Left ventricle myocardium inferior (tissue), 1 donor: ENCODE measurements at places on chromosomes 11 and 22. TPM values are rescaled to one million over a fixed set of nuclear protein-coding genes. Genes with fewer than 3 reads are reported as not detected.

DNA sequence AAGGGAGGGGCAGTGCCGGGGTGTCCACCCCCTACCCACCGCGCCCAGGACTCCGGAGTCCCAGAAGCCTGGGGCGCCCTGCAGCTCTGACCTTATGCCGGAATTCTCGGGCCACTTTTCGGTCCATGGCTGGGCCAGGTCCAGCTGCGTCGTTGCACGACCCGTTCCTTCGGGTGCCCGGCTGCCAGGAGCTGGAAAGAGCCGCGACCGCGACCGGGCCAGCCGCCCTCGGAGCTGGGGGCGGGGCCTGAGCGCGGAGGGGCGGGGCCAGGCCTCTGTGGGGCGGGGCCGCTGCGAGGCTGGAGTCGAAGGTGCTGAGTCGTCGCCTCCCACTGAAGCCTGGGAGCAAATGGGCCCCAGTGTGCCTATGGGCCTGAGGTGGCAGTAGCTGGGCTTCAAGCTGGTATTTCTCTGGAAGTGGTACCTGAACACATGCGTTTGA is at the start of gene USH1C:
Gene USH1C, minus strand, starts transcription at position 236 of the 442 bp plus-strand sequence. Its CDS starts 109 bp downstream, at position 127.
- peak within 1 kb of the TSS; percentile 38 for H3K4me3 ChIP-seq
- peaks cover 76% of the 10 kb centered on the region for H3K27me3 ChIP-seq

GRCh38 chr11:821512-822371 is 3.0 kb downstream of the PNPLA2 start:
- no peaks in the 10 kb centered on the region for H3K27me3 ChIP-seq
- peaks cover 43% of the 10 kb centered on the region for H3K36me3 ChIP-seq
- peak overlapping the region; percentile 99 for H3K27ac ChIP-seq
- H3K4me1 ChIP-seq: peaks cover 71% of the 10 kb centered on the region

DNA sequence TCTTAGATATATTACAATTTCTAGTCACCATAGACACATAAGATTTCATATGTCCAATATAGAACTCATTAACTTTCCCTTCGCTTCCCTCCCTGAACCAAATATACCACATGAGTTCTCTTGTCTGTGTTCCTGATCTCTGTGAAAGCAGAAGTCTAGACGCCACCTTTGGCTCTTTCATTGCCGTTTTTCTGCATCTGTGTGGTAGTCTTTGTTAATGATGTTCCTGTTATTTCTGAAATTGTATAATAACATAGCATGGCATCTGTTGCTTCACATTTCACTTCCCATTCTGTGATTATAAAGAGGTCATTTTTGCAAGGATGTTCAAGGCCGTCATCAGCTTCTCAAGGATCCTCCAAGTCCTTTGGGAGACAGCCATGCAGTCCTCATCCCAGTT is 58.5 kb downstream of the NCAM1 start:
- H3K4me3 ChIP-seq: no peak overlapping the region
- H3K27me3 ChIP-seq: no peaks in the 10 kb centered on the region
- no peak overlapping the region for H3K27ac ChIP-seq
- DNase-seq: no peak
- H3K36me3 ChIP-seq: no peaks in the 10 kb centered on the region

The APOL4 gene
- 4.7 TPM for total RNA-seq

GRCh38 chr11:128524172-128524571 is 63.2 kb downstream of the ETS1 start:
- no peaks in the 10 kb centered on the region for H3K36me3 ChIP-seq
- no peak for DNase-seq
- H3K27me3 ChIP-seq: no peaks in the 10 kb centered on the region
- peak overlapping the region; percentile 97 for H3K27ac ChIP-seq
- peaks cover 79% of the 10 kb centered on the region for H3K4me1 ChIP-seq

DNA sequence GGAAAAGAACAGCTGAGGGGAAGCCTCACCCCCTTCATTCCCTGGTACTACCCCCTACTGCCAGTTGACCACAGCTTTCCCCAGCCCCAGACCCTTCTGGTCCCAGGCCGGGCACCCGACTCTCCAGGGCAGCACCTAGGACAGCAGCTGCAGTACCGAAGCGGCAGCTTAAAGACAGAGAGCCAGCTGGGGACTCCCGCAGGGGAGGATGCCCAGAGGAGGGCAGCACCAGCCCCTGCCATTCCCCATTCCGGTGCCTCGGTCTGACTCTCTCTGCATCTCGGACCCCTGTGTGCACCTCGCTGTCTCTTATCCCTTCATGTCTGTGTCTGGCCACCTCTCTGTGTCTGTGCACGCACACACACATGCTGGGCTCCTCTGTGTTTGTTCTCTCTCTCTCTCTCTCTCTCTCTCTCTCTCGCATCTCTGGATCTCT is 9.4 kb downstream of the IGSF9B start:
- H3K27ac ChIP-seq: peak overlapping the region; percentile 77
- H3K4me1 ChIP-seq: peaks cover 87% of the 10 kb centered on the region
- peaks cover 19% of the 10 kb centered on the region for H3K36me3 ChIP-seq
- DNase-seq: peak; percentile 60
- H3K4me3 ChIP-seq: peak overlapping the region; percentile 49

The RASD2 gene
- 5.0 TPM for total RNA-seq

The TPBGL gene
- 0.16 TPM for total RNA-seq

GRCh38 chr11:46047520-46047919 is 73.7 kb downstream of the PHF21A start:
- H3K4me1 ChIP-seq: peaks cover 69% of the 10 kb centered on the region
- no peak for DNase-seq
- no peak overlapping the region for H3K4me3 ChIP-seq
- no peaks in the 10 kb centered on the region for H3K27me3 ChIP-seq
- no peak overlapping the region for H3K27ac ChIP-seq

DNA sequence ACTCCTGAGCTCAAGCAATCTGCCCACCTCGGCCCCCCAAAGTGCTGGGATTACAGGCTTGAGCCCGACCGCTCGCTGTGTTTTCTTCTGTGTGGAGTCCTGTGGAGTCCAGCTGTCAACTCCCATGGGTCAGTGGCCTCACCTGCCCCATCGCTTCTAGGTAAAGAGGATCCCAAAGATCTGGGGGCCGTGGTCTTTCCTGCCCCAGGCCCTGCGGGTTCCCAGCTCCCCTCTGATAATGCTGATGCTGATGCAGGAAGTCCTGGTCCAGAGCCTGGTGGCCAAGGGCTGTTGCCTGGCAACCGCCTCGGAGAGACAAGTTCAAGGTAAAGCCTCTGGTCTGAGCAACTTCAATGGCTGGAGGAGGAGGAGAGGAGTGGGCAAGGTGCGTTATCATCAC is 9.6 kb downstream of the SSTR3 start:
- peaks cover 9% of the 10 kb centered on the region for H3K27me3 ChIP-seq
- peaks cover 20% of the 10 kb centered on the region for H3K4me1 ChIP-seq
- H3K27ac ChIP-seq: no peak overlapping the region
- DNase-seq: no peak

- no peak overlapping the region for H3K4me3 ChIP-seq
- H3K27ac ChIP-seq: peak overlapping the region; percentile 44
- no peaks in the 10 kb centered on the region for H3K36me3 ChIP-seq
- H3K4me1 ChIP-seq: peaks cover 11% of the 10 kb centered on the region
- no peaks in the 10 kb centered on the region for H3K27me3 ChIP-seq
- no peak for DNase-seq
Measured at GRCh38 chr11:95688015-95688414, 101.6 kb downstream of the FAM76B start.

DNA sequence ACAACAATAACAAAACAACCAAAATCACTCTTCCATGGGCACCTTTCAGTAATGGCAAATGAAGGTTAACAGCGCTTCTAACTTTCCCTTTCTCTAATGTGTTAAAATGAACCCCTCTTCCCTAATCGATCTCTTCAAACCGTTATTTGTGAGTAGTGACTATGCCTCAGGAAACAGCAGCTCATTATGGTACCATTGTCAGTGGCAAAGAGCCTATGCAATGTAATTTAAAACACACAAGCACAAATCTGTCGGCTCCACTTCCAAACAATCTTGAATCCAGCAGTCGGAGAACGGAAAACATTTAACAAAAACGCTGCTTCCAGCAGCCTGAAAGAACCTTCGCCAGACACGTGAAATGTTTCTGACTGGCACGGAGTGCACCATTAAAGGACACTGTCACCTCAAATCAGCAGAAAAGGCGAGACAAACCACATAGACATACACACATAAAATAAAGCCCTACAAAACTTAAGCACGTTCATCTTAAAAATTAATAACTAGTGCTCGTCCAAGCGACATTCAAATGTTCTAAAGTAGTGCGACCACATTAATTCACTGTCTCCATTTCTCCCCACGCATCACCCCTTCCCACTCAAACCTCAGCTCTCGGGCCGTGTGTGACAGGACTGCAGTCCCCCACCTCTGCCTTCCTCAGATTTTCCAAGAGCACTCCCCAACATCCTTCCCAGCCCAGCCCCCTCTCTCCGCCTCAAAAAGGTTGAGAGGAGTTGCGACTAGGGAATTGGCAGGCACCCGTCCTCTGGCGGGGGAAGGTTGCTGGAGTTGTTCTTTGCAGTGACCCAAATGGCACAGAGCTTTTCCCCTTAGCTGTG is 748 bp downstream of the RAB30 start:
- peak overlapping the region; percentile 95 for H3K27ac ChIP-seq
- peaks cover 17% of the 10 kb centered on the region for H3K36me3 ChIP-seq
- peak overlapping the region; percentile 81 for H3K4me3 ChIP-seq
- peaks cover 88% of the 10 kb centered on the region for H3K4me1 ChIP-seq

GRCh38 chr22:42862045-42862734 is 5.1 kb upstream of the ARFGAP3 start:
- no peaks in the 10 kb centered on the region for H3K27me3 ChIP-seq
- H3K36me3 ChIP-seq: no peaks in the 10 kb centered on the region
- no peak for DNase-seq
- no peak overlapping the region for H3K4me3 ChIP-seq

GRCh38 chr11:29125606-29126005 is 891.2 kb downstream of the KCNA4 start:
- no peak overlapping the region for H3K27ac ChIP-seq
- no peaks in the 10 kb centered on the region for H3K27me3 ChIP-seq
- no peaks in the 10 kb centered on the region for H3K4me1 ChIP-seq
- no peak for DNase-seq
- H3K36me3 ChIP-seq: no peaks in the 10 kb centered on the region

GRCh38 chr22:20128902-20129746 is 2.5 kb upstream of the ZDHHC8 start:
- H3K27me3 ChIP-seq: no peaks in the 10 kb centered on the region
- no peak overlapping the region for H3K4me3 ChIP-seq
- peaks cover 51% of the 10 kb centered on the region for H3K4me1 ChIP-seq
- H3K27ac ChIP-seq: peak overlapping the region; percentile 16
- no peak for DNase-seq

The POTEH gene
- not detected for total RNA-seq
